ENCODE measurements at places on chromosomes 4 and X.

DNA sequence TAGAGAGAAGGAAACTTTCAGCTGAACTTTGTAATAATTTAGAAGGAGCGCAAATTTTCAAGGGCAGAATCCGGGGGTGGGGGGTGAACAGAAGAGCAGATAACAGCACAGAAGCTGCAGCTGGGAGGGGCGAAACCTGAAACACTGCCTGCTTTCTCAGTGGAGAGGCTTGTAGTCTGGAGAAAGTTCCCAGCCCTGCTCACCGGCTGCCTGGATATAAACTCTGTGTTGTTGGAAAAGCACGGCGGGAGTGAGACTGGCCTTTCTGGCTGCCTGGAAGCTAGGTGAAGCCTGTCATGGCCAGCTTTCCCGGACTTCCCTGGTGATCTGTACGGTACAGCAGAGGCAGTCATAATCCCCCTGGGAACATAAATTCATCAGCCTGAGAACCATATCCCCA, 1352.1 kb upstream of the DIAPH2 start:
- DNase-seq = no peak

DNA sequence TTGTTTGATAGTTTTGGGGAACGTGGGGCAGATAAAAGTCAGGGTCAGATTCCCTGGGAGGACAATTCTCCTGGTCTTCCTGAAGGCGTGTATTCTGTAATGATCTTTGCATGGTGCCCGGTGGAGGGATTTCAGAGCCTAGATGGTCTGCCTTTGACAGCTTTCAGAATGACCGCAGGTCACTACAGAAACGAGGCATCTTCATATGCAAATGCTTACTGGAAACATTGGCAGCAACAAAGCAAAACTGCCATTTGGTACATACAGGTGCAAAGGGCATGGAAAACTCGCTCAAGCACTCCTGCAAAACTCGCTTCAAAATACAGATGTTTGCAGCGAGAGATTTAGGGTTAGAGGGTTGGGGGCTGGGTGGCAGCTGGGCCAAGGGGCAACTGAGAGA, 8.8 kb downstream of the C4orf50 start:
- no peak for DNase-seq

- DNase-seq = no peak
Measured at GRCh38 chrX:69522052-69522451, 17.9 kb downstream of the NALF2 start.

GRCh38 chrX:10989386-10989785, 121.7 kb upstream of the HCCS start:
- DNase-seq = no peak

GRCh38 chrX:110746014-110746413, 49.6 kb downstream of the CHRDL1 start:
- DNase-seq = no peak

GRCh38 chr4:123606336-123606735, 209.7 kb downstream of the SPRY1 start:
- no peak for DNase-seq

- no peak for DNase-seq
Measured at GRCh38 chrX:150446995-150447394, 83.9 kb downstream of the MAMLD1 start.

DNA sequence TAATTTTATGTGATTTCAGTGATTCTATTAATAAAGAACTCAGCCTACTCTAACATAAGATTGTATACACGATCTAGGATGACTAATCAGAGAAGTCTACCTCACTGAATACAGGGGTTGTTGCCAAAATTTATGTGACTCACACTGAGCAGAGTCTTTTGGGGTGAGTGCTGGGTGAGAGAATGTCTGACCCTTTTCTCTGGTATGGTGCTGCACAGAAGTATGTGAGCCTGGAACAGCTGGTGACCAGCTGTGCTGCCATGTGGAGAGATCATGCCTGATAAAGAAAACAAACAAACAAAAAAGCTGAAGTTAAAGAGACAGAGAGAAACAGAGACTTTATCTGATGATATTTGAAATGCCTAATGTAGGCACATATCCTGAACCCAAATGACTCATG, 618.1 kb upstream of the GRIA3 start:
- no peak for DNase-seq

GRCh38 chrX:44483965-44484606, 58.6 kb downstream of the FUNDC1 start:
- no peak for DNase-seq

GRCh38 chrX:33307911-33308354, 96.6 kb upstream of the DMD start:
- DNase-seq = no peak

- DNase-seq = no peak
Measured at GRCh38 chr4:152929888-152930287, 6.2 kb upstream of the FHDC1 start.

- no peak for DNase-seq
Measured at GRCh38 chrX:45584717-45585116, 384.0 kb upstream of the DIPK2B start.

DNA sequence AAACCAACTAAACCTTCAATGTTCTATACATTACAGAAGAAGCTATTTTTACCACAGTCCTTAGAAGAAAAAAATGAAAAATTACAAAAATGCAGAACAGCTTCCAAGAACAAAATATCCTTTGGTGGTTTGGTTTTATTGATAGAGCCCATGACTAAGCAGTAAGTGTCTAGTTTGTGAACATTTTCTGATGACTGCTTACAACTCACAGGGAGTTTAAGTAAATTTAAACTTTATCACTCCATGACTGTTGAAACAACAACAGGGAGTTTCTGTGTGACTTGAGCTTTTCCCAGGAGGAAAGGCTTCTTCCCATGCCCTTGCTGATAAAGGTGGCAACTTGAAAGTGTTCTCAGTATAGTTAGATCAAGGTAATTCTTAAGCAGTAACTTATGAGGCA, 2.9 kb downstream of the PF4 start:
- no peak for DNase-seq

DNA sequence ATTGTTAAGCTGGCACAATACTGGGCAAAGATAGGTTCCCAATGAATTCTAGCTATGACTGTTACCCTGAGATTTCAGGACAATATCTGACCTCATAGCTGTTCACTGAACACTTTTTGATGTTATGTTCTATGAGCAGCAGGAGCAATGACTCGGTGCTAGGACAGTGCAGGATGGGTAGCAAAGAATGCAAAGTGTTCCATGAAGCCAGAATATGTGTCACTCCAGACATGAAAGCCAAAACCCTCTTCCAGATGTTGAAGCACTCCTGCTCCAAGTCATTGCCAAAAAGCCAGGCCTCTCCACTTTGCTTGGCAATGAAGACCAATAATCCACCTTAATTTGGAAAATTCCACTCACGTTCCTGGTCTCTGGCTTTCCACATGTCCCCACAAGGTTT, 300.9 kb upstream of the CPEB2 start:
- DNase-seq = no peak

- DNase-seq = no peak
Measured at GRCh38 chrX:285076-285677, 4.0 kb downstream of the PLCXD1 start.

Measured in stimulated activated CD8-positive, alpha-beta memory T cell treated with anti-CD3 and anti-CD28 coated beads, Interleukin-2, amount 100 ng/mL, for 1 hour (primary cell).